CD14-positive monocyte (primary cell): ENCODE measurements at places on chromosomes 12 and 14. TPM values are rescaled to one million over a fixed set of nuclear protein-coding genes. Genes with fewer than 3 reads are reported as not detected.

- peaks cover 16% of the 10 kb centered on the region for H3K4me1 ChIP-seq
- H3K27me3 ChIP-seq = peaks cover 6% of the 10 kb centered on the region
- no peak overlapping the region for H3K27ac ChIP-seq
- no peak overlapping the region for H3K4me3 ChIP-seq
- no peaks in the 10 kb centered on the region for H3K36me3 ChIP-seq
Measured at GRCh38 chr14:99968941-99969340, 96.3 kb upstream of the EVL start.

GRCh38 chr14:26370115-26370514 is 227.7 kb downstream of the NOVA1 start:
- H3K27me3 ChIP-seq = no peaks in the 10 kb centered on the region
- no peak for DNase-seq
- no peaks in the 10 kb centered on the region for H3K36me3 ChIP-seq
- no peak overlapping the region for H3K27ac ChIP-seq
- no peaks in the 10 kb centered on the region for H3K4me1 ChIP-seq

DNA sequence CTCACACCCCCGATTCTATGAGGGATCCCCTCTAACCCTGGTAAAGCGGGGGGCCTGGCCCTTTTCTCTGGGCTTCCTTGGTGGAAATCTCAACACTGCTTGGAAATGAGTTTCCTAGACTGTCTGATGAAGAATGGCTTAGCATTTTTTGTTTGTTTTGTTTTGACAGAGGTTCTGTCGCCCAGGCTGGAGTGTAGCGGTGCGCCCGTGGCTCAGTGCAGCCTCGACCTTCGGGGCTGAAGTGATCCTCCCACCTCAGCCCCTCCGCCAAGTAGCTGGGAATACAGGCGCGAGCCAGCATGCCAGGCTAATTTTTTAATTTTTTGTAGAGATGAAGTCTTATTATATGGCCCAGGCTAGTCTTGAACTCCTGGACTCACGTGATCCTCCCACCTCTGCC is 30.3 kb downstream of the TC2N start:
- H3K4me1 ChIP-seq = peaks cover 15% of the 10 kb centered on the region
- H3K4me3 ChIP-seq = peak overlapping the region; percentile 72
- no peaks in the 10 kb centered on the region for H3K36me3 ChIP-seq
- H3K27ac ChIP-seq = no peak overlapping the region

DNA sequence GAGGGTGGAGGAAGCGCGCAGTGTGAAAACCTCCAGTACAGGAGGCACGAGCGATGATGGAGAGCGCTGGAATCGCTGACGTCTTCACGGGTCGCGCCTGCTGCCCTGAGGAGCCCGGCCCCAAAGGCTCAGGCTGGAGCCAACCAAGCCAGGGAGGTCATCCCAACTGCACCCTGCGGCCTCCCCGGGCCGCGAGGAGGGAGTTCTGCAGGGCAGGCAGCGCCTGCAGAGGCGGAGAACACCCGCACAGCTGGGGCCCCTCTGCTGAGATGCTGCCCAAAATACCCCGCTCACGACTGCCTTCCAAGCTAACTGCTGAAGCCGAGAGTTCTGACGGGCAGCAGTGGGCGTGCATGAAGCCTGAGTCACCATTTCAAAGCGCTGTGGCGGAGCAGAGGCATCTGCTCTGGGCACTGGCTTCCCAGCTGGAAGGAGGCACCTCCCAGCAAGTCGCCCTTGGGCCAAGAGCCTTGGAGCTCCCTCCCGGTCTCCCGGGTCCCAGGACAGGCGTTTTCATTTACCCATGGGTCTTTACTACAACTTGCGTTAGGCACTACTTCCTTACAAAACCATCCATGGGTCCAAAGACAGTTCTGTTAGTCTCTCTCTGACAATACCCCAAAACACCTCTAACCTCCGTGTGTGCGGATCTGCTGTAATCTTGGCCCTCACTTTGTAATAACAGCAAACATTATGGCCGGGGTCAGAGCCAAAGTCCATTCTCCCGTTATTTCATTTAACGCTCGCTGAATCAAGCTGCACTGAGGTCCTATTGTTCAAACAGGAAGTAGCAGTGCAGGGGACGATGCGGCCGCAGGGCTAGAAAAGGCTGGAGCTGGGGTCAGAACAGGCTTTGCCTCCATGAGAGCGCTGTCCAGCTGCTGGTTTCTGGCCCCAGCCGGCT is 60.1 kb upstream of the RIMBP2 start:
- no peak overlapping the region for H3K27ac ChIP-seq
- H3K4me1 ChIP-seq = peaks cover 8% of the 10 kb centered on the region
- no peak for DNase-seq
- peaks cover 24% of the 10 kb centered on the region for H3K27me3 ChIP-seq
- no peak overlapping the region for H3K4me3 ChIP-seq
- no peaks in the 10 kb centered on the region for H3K36me3 ChIP-seq

The CLEC6A gene
- polyA plus RNA-seq = 3.2 TPM

The IAPP gene
- polyA plus RNA-seq = not detected in 2 replicates

The IFI27 gene
- polyA plus RNA-seq = 3.3 TPM
